ENCODE measurements at places on chromosomes 4 and X.

- DNase-seq = no peak
Measured at GRCh38 chrX:32045149-32045548, 973.3 kb upstream of the FTHL17 start.

DNA sequence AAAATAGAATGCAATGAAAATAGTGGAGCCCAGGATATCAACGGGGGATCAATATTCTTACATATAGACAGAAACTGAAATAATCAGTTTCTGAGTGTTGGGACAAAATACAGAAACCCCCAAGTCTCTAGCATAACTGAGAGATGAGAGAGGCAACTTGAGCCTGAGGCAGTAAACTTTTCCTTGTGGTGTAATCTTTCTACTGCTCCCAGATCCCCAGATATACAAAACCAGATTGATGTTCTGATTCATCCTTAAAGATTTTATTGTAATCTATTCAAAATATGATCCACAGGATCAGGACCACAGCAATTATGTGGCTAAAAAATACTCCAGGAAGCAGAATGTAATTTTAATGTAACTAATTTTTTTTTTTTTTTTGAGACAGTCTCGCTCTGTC lies 2282.6 kb downstream of the ARAP2 start:
- DNase-seq = peak; percentile 71

- DNase-seq = peak; percentile 38
Measured at GRCh38 chr4:162683659-162684370, 482.9 kb downstream of the NAF1 start.

DNA sequence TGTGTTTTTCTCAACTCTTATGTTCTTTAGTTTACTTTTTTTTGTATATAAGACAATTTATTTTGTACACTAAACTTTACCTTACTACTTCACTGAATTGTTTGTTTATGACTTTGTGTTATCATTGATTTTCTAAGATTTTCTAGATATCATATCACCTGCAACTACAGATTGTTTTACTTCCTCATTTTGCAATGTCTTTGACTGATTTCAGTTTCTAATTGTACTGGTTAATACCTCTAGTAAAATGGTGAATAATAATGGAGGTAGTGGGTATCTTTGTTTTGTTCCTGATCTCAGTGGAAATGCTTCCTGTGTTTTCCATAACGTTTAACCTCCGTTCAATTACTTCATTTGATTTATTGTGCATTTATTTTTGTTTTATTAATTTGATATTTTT lies 490.2 kb downstream of the TLL1 start:
- no peak for DNase-seq

GRCh38 chr4:95984081-95984480 lies 144.2 kb downstream of the PDHA2 start:
- DNase-seq = no peak

DNA sequence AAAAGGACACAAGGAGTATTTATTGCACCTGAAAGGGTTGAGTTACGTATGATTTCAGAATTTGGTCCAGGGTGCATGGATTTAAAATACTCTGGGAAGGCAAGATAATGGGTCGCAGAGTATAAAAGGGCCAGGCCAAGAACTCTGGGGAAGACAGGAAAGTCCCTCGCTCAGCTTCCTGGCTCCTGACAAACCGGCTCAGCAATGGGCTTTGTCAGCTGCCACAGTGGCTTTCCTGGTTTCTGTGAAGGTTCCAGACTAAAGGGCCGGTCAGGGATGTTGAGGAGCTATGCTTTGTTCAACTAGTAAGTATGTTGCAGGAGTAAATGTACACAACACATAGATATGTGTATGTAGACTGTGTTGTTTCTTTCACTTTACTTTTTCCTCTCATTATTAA lies 154.4 kb upstream of the ETNPPL start:
- DNase-seq = no peak

GRCh38 chr4:100017637-100018310 lies 67.7 kb upstream of the H2AZ1 start:
- no peak for DNase-seq

DNA sequence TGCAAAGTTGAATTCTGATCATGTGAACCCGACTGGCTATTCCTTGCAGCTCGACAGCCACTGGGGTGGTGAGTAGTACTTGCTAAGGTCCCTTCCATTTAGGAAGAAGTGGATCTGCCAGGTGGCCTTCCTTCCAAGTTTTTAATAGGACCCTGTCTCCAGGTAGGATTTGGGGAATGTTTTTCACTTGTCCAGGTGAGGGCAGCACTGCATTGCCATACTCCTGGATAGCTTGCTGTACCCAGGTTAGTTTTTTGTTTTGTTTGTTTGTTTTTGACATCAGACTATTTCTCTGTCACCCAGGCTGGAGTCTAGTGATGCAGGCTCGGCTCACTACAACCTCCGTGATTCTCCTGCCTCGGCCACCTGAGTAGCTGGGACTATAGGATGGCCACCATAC lies 29.8 kb downstream of the SAGE1 start:
- DNase-seq = no peak

- DNase-seq = peak; percentile 25
Measured at GRCh38 chrX:49972328-49972860, 50.0 kb downstream of the CLCN5 start.

DNA sequence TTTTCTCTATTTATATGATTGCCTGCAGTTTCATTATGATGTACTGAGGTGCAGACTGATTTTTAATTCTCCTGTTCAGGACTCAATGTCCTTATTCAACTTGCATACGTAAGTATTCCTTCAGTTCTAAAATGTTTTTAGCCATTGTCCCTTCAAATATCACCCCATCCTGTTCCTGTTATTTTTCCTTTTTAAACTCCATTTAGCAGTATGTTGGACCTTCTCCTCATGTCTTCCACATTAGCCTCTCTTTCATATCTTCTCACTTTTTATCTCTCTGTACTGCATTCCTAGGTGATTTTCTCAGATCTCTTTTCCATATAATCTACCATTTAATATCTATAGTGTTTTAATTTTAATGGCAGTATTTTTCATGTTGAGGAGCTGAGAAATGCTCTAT lies 317.7 kb downstream of the NR3C2 start:
- DNase-seq = no peak

- DNase-seq = peak; percentile 52
Measured at GRCh38 chr4:156102411-156102810, 148.7 kb upstream of the CTSO start.

DNA sequence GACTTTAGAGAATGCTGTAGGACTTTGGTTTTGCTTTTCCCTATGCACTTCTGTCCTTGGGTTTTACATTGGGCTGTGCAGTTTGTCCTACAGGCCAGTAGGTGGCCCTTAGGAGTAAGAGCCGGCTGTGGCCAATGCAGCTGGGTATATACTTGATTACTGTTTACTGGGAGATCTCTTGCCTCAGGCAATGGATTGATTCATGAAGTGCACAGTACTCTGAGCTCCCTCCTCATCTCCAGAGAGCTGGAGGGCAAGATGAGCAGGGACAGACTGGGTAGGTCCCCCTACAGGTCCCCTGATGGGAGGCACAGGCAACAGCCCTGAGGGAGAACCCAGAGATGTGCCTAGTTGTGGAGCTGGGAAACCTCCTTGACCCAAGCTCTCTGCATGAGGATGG lies 103.8 kb upstream of the QRFPR start:
- peak; percentile 58 for DNase-seq
